ENCODE measurements at places on chromosomes 4 and X.
A peak's percentile ranks its signal among the peaks of the same experiment; 100 is the strongest.

GRCh38 chr4:156792462-156793085 is 179.0 kb downstream of the PDGFC start:
- DNase-seq: no peak

DNA sequence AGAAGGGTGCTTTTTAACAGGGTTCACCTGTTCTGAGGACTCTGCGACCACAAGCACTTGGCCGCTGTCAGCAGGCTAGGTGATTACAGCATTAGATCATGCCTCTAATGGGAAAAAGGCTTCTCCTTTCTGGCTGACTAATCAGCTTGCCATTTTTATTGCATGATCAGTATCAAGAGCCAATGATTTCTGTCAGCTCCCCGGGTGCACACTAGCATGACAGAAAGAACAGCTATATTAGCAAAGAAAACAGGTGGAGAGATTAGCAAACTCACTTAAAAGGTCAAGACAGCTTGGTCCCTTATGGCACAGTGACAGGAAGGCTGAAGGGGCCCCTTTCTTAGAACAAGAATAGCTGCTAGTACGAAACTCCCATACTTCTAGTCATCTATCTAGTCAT is 170.0 kb downstream of the SMIM20 start:
- DNase-seq: no peak

GRCh38 chr4:151524610-151525009 is 115.6 kb downstream of the FHIP1A start:
- DNase-seq: no peak

DNA sequence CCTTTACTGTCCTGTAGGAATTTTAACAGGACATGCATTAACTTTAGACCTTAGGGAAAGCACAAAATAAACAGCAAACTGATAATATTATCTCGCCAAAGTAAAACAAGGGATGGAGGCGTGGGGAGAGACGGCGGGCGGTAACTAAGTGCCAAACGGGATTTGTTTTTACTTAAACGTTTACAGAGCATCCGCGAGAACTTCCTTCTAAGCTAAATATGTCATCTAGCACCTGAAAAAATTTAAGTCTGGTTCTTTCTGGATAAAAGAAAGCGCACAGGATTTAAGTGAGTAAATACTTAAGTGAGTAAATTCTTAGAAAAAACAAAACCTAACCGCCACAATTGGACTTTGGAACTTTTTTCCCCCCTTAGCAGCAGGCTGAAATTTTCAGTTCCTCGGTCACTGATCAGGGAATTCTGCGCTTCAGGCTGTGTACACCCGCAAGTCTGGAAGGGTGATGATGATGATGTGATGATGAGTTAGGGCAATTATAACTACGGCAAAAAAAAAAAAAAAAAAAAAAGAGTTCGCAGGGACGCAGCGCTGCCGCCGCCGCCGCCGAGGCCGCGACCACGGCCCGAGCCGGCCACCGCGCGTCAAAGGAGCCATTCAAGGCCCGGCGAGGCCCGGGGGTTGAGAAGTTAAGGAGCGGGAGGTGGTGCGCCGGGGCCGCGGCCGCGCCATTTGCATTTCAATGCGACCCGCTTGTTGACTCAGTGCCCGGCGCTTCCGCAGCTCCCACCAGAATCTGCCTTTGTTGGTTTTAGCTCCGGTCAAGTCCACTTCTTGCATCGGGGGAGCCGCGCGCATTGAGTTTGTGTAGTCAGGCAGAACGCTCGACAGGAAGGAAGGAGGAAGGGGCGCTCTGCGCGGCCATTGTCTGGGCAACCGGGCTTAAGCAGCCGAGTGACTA is 108.8 kb downstream of the SPRY1 start:
- DNase-seq: peak; percentile 31

- no peak for DNase-seq
Measured at GRCh38 chr4:185036019-185036418, 17.7 kb downstream of the HELT start.

DNA sequence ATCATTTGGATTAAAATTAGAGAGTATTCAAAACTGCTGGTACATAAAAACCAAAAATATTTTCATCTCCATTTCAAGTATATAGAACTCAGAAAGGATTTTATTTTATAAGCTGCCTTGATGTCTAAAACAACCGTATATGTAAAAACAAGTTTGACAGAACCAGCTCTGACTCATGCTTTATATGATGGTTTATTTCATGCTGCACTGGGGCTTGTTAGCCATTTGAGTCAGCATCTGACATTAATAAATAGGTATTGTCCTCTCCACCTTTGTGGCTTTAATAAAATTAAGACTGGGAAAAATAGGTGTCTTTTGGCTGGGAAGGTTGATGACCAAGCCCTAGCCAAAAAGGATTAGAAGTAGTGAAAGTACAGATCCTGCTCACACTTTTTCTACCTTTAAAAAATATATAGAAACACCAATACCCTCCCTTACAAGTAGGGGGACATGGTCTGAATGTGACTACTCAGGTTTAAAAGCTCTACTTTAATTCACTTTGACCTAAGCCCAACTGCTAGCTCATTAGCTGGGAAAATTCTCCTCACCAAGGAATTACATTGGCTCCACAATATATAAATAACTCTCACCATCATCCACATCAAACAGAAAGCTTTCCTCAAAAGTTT is 228.1 kb downstream of the ADAMTS3 start:
- no peak for DNase-seq

DNA sequence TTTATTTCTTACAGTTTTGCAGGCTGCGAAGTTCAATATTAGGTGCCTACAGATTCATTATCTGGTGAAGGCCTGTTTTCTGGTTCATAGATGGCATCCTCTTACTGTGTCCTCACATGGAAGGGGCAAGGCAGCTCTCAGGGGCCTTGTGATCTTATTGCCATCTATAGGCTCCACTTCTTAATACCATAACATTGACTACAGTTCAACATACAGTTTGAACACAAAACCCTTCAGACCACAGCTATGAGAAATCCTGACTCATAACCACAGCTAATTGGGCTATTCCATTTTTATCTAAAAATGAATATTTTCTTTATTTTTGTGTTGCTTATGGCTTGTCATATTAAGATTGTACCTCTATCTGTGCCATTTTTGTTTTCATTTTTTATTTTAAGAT is 72.3 kb downstream of the STAG2 start:
- DNase-seq: no peak

- DNase-seq: no peak
Measured at GRCh38 chr4:566508-567295, 9.4 kb downstream of the TMEM271 start.

GRCh38 chr4:108787724-108788123 is 24.9 kb upstream of the ETNPPL start:
- no peak for DNase-seq

DNA sequence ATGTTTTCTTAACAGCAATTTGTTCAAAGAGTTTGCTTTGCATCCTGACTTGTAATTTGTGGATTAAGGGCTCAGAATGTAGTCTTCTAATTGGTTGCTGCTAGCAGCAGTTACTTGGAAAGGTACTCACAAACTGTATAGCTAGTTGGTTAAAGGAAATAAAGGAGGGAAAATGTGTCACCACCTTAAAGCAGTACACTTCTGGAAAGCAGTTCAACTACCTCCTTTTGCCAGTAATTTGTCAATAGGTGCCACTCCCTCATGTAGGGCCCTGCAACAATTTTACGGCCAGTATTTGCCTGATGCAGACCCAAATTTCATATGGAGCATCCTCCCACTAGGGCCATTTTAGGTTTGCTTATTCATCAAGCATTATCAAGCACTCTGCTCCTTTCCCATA is 20.8 kb downstream of the AMOT start:
- no peak for DNase-seq

GRCh38 chr4:56400560-56400959 is 13.3 kb upstream of the AASDH start:
- no peak for DNase-seq
